KBM-7 (cell line): ENCODE measurements at places on chromosomes 16 and 17.

DNA sequence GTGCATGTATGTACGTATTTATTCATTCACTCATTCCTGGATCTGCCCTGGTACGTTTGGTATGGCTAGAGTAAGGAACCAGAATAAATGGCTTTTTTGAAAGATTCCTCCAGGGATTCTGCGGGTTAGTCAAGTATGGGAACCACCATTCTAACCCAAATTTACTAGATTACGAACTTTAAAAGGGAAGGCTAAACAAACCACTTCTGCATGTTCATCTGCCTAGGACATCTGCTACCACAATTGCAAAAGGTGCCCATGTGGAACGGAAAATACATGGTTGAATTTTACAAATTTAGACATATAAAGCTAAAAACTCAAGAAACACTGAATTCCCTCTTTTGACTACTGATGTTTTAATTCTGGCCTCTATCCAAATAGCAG lies 22.1 kb downstream of the CYTH1 start:
- DNase-seq, result no peak

GRCh38 chr17:11628374-11628773 lies 30.1 kb downstream of the DNAH9 start:
- no peak for DNase-seq

- DNase-seq, result no peak
These were observed 62.4 kb upstream of the NLK start for GRCh38 chr17:27980043-27980442.

DNA sequence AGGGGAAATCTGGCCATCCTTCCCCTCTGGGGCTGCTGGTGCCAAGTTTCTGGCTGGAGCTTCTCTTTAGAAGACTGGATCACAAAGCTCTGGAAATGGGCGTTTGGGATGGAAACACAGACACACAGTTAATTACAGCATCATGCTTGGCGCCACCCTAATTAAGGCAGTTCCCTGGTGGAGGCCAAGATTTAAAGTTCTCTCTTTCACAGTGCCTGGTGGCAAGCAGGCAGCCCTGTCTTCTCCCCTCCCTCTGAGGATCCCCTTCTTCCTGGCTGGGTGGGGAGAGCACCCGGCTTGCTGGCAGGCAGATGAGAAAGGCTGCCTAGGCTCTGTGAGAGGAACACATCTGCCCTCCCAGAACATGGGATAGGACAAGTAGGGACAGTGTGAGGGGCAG lies 59.0 kb upstream of the NKD1 start:
- DNase-seq, result no peak

DNA sequence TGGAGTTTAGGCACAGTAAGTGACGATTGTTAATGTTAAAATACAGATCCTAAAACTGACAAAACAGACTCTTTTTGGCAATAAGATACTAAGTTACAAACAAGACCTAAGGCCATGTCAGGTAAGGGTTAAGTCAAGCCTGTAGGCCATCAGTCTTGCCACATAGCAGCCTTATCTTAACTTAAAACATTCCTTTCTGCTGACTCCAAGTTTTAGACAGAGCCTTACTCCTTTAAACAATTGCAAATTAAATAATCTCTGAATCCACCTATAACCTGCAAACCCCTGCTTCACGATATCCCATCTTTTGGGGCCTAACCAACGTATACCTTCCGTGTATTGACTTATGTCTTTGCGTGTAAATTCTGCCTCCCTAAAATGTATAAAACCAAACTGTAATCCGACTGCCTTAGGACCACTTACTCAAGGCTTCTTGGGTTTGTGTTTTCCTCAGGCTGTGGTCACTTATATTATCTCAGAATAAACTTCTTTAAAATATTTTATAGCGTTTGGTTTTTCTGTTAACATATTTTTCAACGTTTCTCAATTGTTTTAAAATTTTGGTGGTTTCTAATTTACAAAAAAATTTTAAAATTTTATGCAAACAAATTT lies 64.4 kb downstream of the EFCAB5 start:
- DNase-seq, result no peak

GRCh38 chr17:48504953-48505352 lies 25.9 kb downstream of the HOXB1 start:
- no peak for DNase-seq
